Fibroblast of upper back skin (primary cell): ENCODE measurements at places on chromosomes 5 and 9.

- DNase-seq = no peak
Measured at GRCh38 chr9:75876999-75877640, 13.4 kb upstream of the PCSK5 start.

DNA sequence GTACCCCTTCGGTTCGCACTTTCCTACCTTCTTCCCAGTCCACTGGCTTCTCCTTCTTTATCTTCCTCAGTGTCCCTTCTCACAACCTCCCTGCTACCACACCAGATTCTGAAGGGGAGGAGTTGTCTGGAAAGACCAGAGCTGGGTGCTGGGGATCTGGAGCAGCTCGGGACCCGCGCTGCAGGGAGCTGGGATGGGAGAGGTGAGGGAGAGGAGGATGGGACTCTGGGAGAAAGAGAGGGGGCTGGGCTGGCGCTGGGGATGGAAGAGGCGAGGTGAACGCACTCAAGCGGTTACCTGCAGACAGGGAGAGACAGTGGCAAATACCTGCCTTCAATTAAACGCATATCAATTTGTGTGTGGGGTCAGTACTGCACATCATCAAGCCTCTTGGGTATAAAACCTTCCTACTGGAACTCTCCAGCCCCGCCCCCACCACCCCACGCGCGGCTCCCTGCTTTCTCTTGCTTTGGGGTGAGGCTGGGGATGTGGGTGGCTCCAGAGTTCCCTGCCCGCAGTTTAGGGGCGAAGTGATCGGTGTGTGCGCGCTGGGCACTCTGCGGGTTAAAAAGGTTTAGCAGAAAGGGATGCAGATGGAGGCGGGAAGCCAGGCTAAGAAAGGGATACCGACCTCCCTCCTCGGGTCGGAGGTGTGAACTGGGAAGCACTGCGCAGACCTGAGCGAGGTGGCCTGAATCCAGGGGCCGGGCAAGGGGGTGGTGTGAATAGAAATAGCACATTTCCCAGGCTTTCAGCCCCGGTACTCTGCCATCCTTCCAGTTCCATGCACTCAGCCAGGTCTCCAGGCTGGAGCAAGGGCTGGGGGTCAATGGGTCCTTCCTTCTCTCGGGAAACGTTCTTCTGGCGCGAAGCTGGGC lies 977 bp upstream of the PAM start:
- no peak for DNase-seq

DNA sequence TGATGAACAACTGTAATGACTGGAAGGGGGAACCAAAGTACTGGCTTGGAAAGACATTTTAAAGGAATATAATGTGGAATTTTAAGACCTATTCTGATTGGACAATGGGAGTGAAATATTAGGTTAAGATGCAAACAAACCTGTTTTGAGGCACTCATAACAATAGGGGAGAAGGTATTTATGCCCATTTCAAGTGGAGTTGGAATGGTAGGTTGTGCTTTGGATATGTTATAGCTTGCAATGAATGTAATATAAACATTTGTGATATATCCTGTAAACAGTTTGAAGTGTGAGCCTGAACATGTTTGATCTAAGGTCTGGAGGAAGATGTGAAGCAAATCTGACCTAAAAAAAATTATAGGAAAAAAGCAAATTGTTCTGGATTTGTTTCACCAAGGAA lies 129.6 kb upstream of the GRHPR start:
- no peak for DNase-seq

GRCh38 chr5:9785751-9786150 lies 155.6 kb upstream of the TAS2R1 start:
- no peak for DNase-seq

GRCh38 chr9:114002986-114003350 lies 75.1 kb downstream of the AMBP start:
- no peak for DNase-seq

DNA sequence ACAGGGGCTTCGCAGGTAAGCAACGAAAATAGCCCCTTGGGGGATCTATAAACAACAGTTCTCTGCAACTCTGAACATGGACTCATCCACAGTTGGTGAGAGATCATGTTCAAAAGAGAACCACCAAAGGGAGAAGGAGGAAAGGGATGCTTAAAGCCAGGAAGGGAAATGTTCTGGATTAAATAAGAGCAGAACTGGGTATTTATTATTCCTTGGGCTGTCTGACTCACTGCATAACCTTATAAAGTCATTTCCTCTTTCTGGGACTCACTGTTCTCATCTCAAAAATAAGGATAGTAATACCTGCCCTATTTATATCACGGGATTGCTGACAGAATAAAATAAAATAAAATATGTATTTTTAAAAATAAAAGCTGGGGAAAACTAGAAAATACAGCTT lies 11.2 kb upstream of the MARCHF3 start:
- no peak for DNase-seq

DNA sequence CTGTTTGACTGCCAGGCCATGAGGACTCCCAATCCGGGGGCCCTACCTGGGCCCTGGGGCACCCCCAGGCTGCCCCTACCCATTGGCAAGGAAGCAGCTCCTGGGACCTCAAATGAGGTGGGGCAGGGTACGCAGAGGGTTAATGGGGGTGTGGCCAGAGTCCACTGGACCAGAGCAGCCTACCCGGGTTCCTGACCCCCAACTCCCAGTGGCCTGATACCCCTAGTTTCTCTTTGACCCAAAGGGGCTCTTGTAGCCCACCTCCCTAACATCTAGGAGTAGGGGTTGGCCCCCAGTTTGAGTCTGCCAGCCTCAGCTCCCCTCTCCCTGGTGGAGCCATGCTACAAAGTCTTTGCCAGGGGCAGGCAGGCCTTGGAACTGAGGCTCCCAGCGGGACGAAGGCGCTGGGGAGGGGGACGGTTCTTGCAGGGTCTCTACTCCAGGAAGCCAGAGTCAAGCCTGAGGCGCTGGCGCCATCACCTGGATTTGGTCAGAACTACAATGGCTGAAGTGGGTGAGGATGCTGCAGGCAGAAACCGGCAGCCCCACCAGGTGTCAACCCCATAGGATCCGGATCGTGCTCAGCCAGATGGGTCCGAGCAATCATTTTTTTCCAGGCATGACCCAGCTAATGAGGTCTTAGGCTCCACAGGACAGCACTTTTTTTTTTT lies 8.4 kb upstream of the CERCAM start:
- peak; percentile 56 for DNase-seq

DNA sequence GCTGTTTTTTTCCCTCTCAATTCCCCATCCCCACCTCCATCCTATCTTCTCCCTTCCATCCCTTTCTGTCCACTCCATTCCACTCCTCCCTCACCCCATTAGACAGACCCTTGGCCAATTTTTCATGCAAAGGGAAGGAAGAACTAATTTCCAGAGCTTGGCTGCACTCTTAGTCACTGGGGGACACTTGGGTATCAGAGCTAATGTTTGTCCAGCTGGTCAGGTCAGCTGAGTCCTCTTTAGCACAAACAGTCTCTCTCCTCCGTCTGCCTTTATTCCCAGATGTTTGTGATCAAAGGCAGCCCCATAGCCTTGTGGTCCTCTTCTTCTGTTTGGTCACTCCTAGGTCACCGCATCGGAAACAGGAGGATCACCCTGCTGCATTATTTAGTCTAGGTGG lies 148.5 kb downstream of the NMUR2 start:
- DNase-seq = no peak

GRCh38 chr5:88860501-88860900 lies 22.5 kb downstream of the MEF2C start:
- DNase-seq = peak; percentile 77

DNA sequence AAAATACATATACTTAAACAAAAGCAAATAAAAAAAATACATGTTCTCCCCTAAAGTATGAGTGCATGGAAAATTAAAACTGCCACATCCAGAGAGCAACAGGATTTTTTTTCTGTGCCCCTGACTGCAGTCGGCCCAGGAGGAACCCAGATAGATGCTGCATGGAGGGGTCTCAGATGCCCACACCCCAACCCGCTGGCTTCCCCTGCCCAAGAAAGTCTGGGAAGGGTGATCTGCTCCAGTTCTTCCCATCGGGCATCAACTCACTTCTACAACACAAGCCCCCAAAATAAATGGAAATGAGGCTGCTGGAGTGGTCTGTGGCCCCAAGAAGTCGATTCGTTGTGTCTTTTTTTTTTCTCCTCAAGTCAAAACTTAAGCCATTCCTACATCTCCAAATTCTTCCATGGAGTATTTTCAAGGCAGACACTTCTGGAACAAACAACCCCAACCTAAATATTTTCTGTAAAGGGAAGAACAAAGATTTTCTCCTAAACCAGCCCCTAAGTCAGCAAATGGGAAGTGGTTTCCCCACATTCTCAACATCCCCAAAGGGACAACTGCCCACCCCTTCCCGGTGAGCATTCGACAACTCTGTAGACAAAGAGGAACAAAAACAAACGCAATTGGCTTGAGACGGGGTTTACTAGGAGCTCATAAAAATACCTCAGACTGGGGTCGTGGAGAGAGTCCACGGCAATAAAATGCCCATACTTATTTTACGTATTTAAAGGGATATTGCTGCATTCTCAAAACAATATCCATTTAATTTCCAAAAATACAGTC lies 46.7 kb downstream of the ROR2 start:
- no peak for DNase-seq

DNA sequence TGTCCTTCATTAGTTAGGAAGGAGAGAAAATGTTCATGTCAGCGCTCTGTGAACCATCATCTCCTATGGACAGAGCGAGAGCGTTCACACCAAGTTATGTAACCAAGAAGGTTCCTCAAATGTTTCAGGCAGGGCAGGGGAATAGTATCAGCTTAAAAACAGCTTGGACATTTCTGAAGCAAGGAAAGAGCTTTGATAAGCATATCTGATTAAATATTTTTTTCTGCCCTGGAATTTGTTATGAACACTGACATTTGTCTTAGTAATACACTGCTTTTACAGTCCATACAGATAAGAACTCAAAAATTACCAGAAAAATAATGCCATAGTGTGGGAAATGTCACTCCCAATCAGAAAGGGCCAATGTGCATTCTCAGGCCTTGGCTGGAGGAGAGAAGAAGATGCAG lies 66.3 kb upstream of the LIFR start:
- no peak for DNase-seq

- DNase-seq = no peak
Measured at GRCh38 chr5:143642791-143643190, 169.2 kb upstream of the HMHB1 start.

- DNase-seq = no peak
Measured at GRCh38 chr5:166172597-166172996, 2118.8 kb upstream of the WWC1 start.

- no peak for DNase-seq
Measured at GRCh38 chr5:83562071-83562606, 90.6 kb downstream of the VCAN start.

GRCh38 chr9:4979239-4979638 lies 5.8 kb upstream of the JAK2 start:
- no peak for DNase-seq

DNA sequence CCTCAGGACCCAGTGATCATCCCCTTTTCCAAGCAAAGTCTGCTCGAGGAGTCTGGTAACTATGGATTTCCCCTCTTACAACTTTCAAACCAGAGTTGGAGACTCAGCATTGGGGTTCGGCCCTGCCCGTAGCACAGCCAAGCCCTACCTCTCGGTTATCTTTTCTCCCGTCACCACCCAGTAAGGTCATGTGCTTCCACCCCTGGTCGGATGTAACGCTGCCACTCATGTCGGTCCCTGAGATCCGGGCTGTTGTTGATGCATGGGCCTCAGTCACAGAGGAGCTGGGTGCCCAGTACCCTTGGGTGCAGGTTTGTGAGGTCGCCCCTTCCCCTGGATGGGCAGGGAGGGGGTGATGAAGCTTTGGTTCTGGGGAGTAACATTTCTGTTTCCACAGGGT lies 1.2 kb downstream of the GALT start:
- DNase-seq = no peak
